ENCODE measurements at places on chromosomes 2 and 18. TPM values are rescaled to one million over a fixed set of nuclear protein-coding genes. Genes with fewer than 3 reads are reported as not detected.

GRCh38 chr2:101428422-101429176, 41.3 kb upstream of the CREG2 start:
- DNase-seq, result no peak

GRCh38 chr2:16185801-16186272, 245.5 kb downstream of the MYCN start:
- no peak for DNase-seq

- no peak for DNase-seq
Observed at GRCh38 chr18:25047983-25048382, 304.0 kb downstream of the ZNF521 start.

The LOXHD1 gene
- 0.13 TPM for total RNA-seq

Data from T-cell (primary cell).